ENCODE measurements at places on chromosomes 16 and 17.

DNA sequence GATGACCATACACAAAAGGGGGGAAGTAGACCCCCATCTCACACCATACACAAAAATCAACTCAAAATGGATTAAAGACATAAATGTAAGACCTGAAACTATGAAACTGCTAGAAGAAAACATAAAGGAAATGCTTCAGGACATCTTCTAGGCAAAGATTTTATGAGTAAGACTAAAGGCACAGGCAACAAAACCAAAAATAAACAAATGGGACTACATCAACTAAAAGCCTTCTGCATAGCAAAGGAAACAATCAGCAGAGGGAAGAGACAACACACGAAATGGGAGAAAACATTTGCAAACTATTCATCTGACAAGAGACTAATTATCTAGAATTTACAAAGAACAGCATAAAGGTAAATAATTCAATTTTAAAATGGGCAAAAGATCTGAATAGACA lies 152.1 kb downstream of the AXIN2 start:
- no peak for DNase-seq

- DNase-seq, result no peak
Measured at GRCh38 chr17:13646969-13647542, 45.3 kb upstream of the HS3ST3A1 start.

- DNase-seq, result no peak
Measured at GRCh38 chr16:23706439-23706838, 6.6 kb downstream of the ERN2 start.

DNA sequence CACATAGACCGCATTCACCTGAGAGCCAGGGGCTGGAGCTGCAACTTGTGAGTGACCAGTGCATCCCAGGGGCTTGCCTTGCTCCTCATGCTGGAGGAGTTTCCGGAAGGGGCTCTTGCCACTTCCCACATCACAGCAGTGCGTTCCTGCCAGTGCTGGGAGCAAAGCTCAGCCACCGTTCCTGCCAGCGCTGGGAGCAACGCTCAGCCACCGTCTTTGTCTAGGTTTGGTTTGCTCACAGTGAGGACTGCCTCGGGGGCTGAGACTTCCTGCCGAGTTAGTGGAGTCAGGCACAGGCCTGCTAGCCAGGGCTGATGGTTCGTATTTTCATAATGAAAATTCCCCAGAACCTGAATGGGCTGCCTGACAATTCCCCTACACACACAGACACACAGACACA lies 5.4 kb upstream of the CHRNE start:
- DNase-seq, result no peak

DNA sequence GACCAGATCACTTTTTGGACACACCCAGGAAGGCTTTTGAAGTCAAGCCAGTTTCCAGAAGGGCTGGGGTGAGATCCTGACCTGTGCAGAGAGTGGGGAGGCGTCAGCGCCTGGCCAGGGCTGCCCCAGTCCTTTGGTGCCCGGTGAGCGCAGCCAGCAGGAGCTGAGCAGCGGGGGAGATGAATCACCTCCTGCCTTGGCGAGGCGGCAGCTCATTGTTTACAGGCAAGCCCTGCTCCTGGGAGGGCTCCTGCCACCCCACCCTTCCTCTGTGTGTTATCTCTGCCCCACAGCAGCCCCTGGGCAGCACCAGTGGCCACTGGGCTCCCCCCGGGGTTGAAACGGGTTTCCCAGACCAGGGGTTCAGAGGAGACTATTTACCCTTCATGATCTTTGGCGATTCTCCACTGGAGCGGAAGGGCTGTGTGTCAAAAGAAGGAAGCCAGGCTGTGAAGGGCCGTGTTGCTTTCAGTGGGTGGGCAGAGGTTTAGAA lies 14.1 kb upstream of the ITGB4 start:
- no peak for DNase-seq

DNA sequence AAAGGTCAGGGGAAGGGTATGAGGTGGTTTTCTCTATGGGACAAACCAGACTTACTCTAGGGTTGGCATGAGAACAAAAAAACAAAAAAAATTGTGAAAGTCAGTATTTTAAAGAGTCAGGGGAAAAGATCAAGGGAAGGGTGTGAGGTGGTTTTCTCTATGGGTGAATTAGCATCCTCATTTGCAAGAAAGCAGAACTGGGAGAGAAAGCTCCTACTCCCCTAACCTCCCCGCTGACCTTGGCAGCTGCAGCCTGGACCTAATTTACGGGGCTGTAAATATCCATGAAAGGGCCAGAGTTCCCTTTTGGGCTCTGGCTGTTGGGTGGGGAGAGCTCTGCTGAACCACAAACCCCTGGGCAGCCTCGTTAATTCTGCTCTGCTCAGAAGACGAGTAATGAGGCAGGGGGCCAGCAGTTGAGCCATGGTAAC lies 10.6 kb downstream of the RHBDL3 start:
- no peak for DNase-seq

DNA sequence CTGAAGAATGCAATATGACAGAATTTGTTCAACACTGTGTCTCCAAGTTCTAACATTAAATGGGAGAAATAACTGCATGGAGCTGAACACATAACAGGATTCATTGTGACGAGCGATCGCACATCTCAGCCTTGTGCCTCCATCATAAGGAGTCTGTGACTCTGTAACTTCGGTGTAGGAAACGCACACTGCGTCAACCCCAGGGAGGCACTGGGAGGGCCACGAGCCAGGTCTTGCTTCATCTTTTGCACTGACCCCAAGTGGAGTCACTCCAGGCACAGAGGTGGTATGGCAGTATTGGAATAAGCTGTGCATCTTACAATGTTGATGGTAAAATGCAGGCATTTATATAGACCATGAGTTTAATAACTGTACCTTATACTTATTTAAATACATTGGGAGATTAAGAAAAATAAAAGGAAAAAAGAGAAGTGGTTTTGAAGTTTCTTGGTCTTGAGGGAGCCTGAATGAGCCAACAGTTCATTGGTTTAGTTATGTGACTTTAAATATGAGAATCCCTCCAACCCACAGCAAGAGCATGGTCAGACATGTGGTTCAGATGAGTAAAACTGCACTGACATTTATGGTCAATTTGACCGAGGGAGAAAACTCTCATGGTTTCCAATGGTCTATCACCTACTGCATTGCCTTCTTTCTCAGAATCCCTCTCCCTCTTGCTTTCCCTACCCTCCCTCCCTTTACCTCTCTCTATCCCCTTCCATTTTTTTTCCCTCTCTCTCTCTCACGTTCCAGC lies 5.7 kb upstream of the PMP22 start:
- no peak for DNase-seq

DNA sequence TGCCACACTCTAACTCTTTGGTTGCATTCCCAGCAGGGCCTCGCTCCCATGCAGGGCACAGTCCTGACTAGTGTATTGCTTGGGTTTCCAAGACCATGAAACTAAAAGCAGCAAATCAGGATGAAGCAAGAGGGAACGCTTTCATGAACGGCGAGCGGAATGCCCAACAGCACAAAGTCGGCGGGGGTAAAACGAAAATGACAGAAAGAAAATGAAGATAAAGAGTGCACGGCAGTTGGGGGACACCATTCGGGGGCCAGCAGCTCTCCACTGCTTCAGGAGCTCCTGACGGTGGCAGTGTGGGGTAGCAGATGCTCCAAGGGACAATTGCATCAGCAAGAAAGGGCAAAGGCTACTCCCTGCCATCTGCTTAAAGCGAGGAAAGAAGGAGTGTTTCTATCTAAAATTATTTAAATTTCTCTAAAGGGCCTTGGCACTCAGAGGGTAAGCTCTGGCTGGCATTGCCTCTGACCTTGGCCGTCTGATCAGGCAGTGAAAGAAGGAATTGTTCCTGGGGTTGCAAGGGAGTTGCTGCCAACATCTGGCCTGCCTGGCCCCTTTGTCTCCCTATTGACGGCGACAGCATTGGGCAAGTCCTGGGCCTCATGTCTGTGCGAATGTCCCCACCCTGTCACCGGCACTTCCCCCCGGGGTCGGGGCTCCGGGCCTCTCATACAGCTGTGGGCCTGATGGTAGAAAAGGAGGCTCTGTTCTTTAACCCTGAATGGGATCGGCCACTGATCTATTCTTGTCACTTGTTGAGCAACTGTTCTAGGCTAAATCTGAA lies 138.2 kb downstream of the CMIP start:
- no peak for DNase-seq

DNA sequence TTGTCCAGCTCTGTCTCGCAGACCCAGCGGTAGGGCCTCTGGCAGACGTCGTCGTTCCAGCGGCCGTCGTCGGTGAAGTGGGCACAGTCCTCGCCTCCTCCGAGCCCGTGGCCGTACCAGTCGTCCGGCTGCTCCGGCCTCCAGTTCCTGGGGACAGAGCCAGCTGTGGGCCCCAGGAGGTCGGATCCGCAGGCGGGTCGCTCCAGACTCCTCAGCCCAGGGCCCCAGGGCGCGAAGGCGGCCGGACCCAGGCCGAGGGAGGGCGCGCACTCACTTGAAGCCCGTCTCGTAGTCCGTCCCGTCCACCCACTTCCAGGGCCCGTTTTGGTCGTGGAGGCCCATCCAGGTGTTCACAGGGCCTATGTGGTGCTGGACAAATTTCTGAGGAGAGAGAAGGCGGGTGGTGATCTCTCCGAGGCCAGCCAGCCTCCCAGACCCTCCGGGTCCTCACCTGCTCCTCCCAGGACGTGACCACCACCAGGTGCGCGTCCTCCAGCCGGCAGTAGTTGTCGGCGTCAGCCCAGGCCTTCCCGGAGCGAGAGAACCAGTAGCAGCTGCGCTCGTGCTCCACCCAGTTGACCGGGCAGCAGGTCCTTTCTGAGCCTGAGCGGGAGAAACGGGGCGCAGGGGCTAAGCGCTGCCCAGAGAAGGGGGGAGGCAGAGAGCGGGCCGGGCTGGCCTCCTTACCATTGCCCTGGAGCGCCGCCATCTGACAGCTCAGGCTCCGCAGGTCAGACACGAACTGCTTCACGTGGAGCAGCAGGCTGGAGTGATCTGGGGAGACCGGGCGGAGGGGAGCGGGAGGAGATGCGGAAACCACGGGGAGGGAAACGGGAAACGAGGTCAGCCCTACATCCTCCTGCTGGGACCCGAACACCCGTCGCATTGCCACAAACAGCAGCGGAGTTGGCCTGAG lies 5.2 kb downstream of the ASGR1 start:
- DNase-seq, result peak; percentile 21

- DNase-seq, result no peak
Measured at GRCh38 chr17:45429339-45430005, 3.2 kb downstream of the ARHGAP27 start.

DNA sequence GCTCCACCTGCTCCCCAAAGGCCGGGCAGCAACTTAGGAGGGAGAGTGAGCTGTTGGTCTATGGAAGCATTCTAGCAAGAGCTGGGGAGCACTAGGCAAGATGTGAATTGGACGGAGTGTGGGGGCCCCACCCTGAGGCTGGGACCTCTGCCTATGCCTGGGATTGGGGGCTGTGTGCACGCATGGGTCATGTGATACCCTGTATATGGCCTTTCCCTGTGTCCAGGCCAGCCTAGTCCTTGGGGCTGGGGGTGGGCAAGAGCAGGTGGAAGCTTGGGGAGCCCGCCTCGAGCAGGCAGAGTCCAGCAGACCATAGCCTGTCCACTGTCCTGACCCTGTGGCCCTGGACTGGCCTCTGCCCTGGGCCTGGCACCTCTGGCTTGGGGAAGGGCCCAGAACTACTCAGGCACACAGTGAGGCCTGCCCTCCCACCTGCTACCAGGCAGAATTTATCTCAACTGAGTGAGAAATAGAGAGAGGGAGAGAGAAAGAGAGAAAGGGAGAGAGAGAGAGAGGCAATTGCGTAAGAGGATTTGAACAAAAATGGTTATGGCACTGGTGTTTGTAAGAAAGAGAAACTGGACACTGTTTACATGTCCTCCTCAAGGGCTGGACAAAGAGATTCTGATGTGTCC lies 19.1 kb downstream of the PDP2 start:
- no peak for DNase-seq

- DNase-seq, result no peak
Measured at GRCh38 chr17:57530508-57530907, 214.6 kb downstream of the CCDC182 start.

- no peak for DNase-seq
Measured at GRCh38 chr16:71788578-71788977, 20.1 kb downstream of the AP1G1 start.

DNA sequence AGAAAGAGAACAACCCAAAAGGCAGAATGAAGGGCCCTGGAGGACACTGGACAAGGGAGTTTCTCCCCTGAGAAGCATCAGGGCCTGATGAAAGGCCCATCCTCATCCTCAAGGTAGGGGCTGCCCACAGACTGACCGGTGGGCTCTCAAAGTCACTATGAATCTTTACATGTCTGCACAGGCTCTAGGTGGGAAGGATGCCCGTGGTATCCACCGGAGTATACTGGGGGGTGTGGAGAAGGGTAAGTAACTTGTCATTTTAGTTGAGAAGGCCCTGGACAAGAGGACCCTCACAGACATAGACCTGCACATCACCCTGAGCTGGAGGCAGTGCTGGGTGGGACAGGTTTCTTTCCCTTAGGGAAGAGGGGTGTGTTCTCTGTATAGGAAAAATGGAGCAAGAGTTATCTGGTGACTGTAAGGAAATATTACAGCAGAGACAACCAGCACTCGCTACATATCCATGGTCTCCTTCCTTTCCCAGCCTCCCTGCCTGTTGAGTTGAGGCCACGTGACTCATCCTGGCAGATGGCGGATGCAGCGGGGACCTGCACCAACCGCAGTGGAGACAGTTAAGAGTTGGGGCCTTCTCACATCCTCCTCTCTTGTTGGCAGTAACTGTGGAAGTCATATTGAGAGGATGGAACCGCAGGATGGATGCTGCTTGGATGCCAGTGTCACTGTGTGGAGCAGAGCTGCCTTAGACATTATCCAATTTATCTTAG lies 45.6 kb upstream of the KCNJ12 start:
- no peak for DNase-seq

DNA sequence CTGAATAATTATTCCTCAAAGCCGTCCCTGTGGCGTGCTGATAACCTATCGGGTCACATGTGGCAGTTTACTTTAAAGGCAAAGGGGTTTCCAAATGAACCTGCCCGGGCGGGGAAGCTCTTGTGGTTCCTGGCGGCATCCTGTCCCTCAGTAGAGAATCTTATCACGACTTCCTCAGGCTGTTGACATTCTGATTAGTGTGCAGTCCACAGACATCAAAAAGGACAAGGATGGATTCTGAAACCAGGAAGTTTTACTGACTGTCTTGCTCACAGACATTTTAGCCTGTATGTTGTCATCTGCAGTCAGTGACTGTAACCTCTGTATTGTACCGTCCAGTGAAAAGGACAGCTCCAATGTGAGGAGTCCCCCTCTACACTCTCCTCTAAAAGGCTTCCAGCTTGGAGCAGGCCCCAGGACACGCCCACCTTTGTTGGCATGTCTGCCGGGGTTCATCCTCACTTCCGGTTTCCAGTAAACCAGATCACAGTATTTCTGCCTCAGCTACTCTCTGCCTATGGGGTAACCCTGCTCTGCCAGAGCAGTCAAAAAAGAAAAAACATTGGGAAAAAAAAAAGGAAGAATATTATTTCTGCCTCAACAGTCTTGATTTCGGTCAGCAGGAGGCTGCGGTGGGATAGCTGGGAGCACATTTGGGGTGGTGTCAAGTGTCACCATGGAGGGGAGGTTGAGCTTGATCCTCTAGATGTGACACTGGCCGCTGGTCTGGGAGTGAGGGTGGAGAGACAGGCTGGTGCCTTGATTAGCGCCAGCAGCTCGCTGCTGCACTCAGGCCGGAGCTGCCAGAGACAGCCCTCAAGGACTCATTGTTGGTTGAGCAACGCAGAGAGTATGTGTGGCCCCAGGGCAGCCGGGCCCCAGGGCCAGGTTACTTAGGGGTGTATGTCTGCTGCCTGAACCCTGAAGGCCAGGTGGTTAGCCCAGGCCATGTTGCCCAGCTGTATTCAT lies 89.0 kb upstream of the DNAH17 start:
- peak; percentile 74 for DNase-seq
